ENCODE measurements at places on chromosomes 16 and 17. TPM values are rescaled to one million over a fixed set of nuclear protein-coding genes. Genes with fewer than 3 reads are reported as not detected.

PPP1R1B gene
- not detected for total RNA-seq

HBQ1 gene
- not detected for total RNA-seq

DOC2A gene
- total RNA-seq = not detected

GABARAP gene
- 291 TPM for total RNA-seq

MT1M gene
- not detected for total RNA-seq

PRR29 gene
- total RNA-seq = not detected

SEC14L5 gene
- total RNA-seq = not detected

ATP6V0C gene
- total RNA-seq = 74.9 TPM

TMEM256 gene
- 98.2 TPM for total RNA-seq

CDRT15 gene
- total RNA-seq = not detected

LRRC36 gene
- 0.69 TPM for total RNA-seq

DDX42 gene
- 160 TPM for total RNA-seq

STH gene
- not detected for total RNA-seq

PDP2 gene
- total RNA-seq = 13.2 TPM

XAF1 gene
- 62.5 TPM for total RNA-seq

SCO1 gene
- total RNA-seq = 33.3 TPM
